ENCODE measurements at places on chromosomes 12 and 14.

GRCh38 chr12:47615711-47616110, 90.1 kb downstream of the RPAP3 start:
- no peak for DNase-seq

GRCh38 chr12:51865757-51866270, 17.3 kb upstream of the FIGNL2 start:
- DNase-seq = peak; percentile 50

DNA sequence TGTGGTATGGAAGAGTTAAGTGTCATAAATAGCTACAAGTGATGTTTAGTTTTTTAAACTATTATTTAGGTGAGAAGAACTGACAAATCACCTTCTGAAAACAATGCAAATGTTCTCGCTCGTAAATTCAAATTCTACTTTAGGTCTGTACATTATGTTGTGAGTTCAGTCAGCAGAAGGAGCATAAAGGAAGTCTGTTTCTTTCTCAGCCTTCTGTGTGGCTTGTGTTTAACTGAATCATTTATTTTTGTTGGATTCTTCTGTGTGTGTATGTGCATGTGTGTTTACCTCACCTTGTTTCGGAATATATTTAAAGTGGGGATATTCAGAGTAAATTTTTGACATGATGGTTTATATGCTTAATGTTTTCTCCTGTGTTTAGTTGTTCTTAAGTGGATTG, 285.9 kb downstream of the TMTC2 start:
- DNase-seq = no peak

DNA sequence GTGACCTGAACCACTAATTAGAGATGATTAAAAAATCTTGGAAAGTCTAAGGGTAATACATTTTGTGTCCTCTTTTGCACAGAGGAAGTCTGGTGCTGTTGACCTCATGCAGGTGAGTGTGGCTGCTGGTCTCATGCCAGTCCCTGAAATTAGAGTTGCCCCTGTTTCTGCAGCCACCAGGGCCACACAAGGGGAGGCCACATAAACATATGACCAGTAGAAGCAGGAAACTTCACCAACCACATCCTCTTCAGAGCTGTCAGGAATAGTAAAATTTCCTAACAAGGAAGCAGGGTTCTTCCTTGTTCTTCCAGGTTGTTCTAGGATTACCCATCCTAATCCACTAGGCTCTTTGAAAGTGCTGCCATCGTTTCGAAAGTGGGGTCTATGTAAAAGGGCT, 28.3 kb downstream of the PSMA6 start:
- DNase-seq = no peak

DNA sequence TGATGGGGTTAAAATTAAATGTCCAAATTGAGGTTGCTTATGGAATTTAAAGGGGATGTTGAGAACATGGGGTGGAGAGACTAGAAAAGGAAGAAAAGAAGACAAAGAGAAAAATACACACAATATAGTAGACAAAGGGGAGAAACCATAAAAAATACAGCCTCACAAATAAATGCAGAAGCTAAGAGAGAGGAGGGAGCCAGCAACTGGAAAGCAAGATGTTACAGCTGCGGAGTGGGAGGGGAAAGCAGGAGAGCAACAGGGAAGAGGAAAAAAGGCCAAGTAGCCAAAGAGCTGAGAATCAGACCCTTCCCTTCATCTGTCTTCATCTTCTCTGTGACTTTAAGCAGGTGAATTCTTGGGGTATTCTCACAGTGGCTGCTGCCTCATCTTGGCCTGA, 39.7 kb upstream of the SMUG1 start:
- DNase-seq = no peak

DNA sequence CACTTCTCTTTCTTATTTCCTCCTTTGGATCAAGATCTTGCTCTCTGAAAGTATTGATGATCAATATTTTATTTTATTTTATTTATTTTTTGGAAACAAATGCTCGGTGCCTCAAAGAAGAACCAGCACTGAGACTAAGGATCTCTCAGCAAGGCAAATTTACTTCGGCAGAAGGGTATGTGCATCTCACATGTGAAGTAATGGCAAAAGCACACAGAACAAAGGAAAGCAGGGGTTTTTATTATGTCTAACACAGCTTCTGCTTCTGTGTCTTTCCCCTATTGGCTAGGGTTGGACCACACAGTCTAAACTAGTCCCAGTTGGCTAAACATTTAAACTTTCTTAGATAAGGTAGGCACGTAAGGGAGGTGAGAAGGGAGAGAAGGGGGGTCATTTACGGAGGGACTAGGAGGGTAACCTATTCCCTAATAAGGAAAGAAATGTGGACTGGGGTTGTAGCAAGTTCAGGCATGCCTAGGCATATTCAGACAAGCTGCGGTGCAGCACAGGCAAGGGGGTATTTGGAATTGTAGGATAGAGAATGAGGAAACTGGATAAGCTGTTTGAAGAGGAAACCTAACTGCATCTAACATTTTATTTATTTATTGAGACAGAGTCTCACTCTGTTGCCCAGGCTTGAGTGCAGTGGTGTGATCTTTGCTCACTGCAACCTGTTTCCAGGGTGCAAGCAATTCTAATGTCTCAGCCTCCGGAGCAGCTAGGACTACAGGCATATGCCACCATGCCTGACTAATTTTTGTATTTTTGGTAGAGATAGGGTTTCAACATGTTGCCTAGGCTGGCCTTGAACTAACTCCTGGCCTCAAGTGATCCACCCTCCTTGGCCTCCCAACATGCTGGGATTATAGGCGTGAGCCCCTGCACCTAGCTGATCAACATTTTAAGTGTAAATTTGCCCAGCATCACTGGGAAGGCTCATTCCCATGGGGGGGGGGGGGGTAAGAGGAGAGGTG, 90.0 kb upstream of the EIF5 start:
- DNase-seq = no peak

DNA sequence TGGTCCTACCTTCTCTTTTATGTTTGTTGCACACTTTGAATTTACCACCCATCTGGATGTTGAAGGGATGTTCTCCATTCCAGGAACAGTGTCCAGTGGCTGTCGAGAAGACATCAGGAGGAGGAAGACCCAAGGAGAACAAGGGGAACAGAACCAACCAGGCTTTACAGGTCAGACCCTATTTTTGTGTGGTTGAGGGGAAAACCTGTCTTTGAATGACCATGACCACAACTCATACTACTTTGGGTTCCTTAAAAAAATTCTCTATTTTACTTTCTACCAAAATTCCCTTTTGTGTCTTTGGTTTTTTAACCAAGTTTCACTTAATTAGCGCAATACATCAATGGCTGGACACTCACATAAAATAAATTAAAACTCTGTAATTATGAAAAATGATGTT, 78.7 kb downstream of the PLXNC1 start:
- DNase-seq = no peak

DNA sequence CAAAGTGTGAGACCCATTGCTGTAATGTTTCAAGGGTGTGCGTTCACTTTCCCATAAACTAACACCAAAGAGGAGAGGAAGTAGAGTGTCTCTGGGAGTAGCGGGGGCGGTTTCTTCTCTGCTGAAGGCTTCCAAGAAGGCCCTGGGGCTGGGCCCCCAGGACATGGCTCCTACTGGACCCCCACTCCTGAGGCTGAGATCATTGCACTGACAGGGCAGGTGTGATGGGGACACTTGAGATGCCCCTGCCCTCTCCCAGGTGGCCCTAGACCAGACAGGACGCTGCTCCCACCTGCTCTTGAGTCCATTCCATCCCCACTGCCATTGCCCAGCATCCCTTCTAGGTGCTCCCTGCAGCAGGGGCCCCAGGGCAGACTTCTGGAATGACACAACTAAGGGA, 20.1 kb downstream of the TMEM63C start:
- no peak for DNase-seq

DNA sequence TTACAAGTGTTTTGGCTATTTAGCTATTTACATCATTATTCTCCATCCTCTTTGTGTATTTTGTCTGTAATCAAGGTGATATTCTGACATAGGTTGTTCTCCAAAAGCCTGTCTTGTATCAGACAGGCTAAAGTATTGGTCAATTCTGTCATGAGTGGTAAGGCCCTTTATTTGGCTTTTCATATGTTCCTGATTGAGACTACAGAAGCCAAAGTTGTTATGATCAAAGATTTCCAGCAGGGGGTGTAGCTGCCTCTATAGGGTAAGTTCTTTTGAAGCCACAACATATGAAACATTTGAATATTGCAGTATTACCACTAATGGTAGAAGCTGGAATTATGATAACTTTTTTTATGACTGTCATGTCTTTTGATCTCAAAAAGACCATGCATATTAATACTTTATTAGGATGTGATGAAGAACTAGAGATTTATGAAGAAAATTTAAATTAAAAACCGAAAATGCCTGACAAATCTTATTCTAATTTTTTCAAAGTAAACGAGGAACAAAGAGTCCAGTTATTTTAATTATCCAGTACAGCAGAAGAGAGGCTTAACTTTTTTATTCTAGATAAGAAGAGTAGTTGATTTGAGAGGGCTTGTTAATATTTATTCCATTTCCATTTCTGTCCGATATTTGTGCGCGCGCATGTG, 3.4 kb upstream of the ARHGAP5 start:
- DNase-seq = no peak

GRCh38 chr14:104219731-104220214, 81.4 kb downstream of the KIF26A start:
- peak; percentile 48 for DNase-seq

DNA sequence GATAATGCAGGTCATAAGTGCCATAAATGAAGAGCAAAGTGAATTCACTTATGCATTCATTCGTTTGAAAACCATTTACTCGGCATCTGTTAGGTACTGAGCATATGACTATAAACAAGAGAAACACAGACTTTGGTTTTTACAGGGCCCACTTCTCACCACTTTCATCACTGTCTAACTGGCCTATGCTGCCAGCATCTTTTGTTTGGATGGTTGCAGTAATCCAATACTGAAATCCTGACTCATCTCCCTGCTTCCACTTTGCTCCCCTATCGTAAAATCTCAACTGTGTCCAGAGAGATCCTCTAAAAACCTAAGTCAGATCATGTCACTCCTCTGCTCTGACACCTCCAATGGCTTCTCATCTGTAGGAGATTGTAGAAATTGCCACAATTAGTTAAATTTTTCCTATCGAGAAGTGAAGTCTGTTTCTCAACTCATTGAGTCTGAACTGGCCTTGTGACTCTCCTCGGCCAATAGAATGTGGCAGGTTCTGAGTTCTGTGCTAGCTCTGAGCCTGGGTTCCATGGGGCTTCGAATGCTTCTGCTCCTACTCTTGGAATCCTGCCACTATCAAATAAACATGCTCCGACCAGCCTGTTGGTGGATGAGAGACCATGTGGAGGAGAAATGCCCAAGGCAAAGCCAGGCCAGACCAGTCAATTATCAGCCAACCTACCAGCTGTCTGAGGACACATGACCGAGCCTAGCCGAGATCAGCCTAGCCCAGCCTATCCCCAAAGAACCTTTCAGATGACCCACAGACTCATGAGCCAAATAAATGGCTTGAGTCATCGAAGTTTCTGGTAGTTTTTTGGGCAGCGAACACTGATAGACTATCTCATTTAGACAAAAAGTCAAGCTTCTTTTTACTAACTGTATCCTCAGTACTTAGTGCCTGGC, 2.2 kb upstream of the BATF start:
- no peak for DNase-seq

DNA sequence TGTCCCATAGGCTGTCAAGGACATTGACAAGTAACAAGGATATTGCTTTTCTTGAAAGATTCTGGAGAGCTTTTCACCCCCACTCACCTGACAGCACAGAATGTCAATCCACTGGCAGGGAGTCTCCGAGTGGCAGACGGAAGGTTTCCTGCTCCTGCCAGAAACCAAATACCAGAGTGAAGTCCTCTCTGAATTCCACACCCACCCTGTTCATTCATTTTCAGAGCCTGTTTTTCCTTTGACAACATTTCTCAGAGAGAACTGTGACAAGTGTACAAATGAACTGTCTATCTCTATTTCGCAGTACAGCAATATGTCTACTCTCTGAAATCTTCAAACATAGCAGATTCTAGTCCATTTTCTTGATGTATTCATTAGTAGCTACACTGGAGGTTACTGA, 26.2 kb upstream of the BICD1 start:
- DNase-seq = no peak

DNA sequence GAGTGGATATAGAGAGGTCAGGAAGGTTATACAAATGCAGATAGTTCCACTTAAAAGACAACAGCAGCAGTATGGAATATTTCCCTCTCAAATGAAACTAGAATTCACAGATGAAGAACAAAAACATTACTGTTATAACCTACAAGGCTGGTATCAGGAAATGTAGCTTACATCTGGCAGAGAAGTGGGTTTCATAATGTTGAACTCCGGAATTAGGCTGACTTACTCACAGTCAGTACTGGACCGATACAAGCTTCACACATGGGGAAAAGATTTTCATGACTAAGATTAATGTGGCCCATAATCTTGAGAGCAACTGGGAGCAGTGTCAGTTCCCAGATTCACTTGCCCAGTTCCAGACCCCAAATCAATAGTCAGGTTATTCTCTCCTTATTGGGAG, 353.9 kb downstream of the DUSP6 start:
- no peak for DNase-seq

- DNase-seq = no peak
Observed at GRCh38 chr14:72793156-72793939, 100.6 kb downstream of the DPF3 start.

DNA sequence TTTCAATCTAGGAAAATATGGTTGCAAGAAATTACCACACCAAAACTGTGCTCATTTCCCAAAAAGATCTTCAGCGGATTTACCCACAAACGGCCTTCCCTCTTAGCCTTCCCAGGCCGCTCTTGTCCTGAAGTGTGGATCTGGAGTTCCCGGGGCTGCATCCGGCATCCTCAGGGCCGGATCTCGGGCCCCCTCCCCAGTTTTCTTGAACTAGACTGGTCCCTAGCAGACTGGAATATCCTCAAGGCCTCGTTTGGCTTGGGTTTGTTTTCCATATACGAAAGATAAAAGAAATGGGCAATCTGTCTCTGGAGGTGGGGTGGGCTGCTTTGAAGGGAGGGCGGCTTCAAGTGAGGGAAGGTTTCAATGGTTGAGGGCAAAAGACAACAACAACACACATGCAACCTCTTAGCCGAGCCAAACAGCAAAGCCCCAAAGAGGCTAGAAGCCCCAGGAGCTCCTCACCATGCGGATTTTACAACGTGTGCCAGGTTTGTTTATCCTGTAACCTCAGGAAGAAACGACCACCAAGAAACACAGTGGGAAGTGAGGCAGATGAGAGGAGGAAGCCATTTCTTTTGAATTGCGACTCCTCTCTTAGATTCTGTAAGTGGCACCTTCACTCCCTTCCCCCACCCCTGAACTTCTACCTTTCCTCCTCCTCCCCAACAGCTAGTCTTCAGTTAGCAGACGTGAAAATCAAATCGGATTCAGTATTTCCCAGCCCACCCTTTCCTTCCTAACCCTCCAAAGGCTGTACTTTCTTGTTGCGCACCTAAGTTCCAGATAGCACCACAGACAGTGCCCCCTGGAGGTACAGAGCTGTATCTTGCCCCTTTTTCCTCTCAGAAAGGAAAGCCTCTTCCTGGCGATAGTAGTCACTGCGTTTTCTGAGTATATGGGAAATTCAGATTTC, 2.6 kb downstream of the MYF6 start:
- no peak for DNase-seq

- no peak for DNase-seq
Observed at GRCh38 chr12:125604976-125605375, 539.7 kb downstream of the AACS start.

Measured in upper lobe of right lung (tissue), 1 donor.